ENCODE measurements at places on chromosomes 2 and 18.

GRCh38 chr2:164457271-164457670 is 164.0 kb downstream of the GRB14 start:
- no peak for DNase-seq

DNA sequence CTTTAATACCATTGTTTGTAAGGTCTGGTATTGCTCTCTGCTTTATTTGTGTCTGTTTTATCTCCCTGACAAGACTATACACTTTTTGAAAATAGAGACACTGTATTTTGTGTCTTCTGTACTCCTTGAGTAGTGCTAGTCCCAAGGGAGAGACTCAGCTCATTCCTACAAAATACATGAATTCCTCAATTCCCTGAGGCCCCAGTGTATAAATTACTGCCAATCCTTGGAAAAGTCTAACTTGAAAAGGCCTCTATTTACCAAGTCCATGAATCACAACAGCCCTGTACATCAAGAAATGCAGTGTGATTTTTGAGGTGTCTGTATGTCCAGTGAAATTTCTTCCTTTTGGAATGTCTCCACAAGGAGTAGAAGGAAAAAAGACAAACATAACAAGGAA is 34.9 kb upstream of the NEDD4L start:
- no peak for DNase-seq

GRCh38 chr2:222433332-222434173 is 9.2 kb downstream of the SGPP2 start:
- no peak for DNase-seq

- DNase-seq, result no peak
Observed at GRCh38 chr18:63947051-63947790, 1.9 kb upstream of the HMSD start.

GRCh38 chr2:113183264-113183663 is 9.5 kb downstream of the PSD4 start:
- DNase-seq, result no peak

- no peak for DNase-seq
Observed at GRCh38 chr2:37543999-37544557, 127.4 kb downstream of the CDC42EP3 start.

GRCh38 chr2:18436503-18437005 is 123.9 kb downstream of the RDH14 start:
- no peak for DNase-seq

GRCh38 chr2:114005110-114005783 is 115.4 kb downstream of the ACTR3 start:
- DNase-seq, result no peak

DNA sequence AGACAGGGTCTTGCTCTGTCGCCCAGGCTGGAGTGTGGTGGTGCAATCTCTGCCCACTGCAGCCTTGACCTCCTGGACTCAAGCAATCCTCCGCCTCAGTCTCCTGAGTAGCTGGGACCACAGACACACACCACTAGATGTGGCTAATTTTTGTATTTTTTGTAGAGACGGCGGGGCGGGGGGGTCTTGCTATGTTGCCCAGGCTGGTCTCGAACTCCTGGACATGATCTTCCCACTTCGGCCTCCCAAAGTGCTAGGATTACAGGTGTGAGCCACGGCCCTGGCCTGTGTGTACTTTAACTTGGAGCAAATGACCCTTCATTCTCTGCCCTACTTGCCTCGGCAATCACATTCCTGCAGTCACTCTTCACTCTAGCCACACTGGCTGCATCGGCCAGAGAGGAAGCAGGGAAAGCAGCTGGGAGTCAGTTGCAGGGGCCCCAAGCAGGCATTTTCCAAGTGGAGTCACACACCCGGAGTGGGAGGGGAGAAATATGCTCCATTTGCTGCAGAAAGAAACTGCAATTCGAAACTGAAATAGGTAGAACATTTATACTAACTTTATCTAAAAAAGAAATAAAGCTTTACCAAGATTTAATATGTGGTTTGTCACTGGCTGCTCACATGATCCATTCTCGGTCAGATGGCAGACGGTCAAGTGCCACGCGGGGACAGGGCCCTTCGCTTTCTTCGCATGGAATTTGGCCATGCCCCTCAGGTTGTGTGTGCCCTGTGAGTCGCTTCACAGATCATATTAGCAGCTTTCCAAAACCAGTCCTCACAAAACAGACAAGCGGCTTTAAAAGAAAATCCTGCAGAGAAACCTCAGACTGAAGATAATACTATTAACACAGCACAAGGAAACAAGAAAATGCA is 37.1 kb downstream of the FAM161A start:
- DNase-seq, result no peak

- no peak for DNase-seq
Observed at GRCh38 chr2:118667348-118667747, 180.1 kb downstream of the EN1 start.

DNA sequence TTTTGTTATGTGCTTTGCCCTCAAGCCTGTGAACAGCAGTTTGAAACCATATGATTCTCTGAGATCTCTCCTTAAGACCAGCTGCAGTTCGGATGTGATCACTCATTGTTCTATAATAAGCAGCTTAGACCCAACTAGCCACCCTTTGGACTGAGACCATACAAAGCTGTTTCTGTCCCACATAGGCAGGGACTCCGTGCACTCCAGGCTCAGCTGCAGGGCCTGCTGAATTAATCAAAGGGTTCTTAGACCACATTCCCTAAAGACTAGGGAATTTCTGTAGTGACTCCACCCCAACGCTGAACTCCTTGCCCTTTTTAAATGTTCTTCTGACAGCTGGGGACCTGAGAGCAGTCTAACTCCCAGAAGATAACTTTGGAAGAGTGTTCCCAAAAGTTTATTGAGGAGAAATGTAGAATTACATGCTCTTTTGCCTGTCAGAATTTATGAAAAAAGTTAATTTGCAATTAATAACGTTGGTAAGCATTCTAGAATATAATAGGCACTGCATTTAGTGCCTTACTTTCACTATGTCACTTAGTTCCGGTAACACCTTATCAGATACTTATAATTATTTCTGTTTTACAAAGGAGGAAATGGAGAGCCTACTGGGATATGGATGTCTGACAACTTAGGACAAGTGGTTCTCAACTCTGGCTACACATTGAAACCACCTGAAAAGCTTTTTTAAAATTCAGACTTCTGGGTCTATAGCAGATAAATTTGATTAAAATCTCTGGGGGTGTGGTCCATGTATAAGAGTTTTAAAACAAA is 42.3 kb downstream of the GULP1 start:
- no peak for DNase-seq

- no peak for DNase-seq
Observed at GRCh38 chr18:2997429-2997828, 15.5 kb downstream of the LPIN2 start.

GRCh38 chr2:240269380-240269779 is 128.9 kb upstream of the OTOS start:
- DNase-seq, result no peak

- DNase-seq, result no peak
Observed at GRCh38 chr2:98898423-98898841, 37.6 kb downstream of the CRACDL start.

- no peak for DNase-seq
Observed at GRCh38 chr2:107364361-107364950, 462.2 kb upstream of the RGPD4 start.
